AG08395 (cell line): ENCODE measurements at places on chromosomes 16 and 17.

DNA sequence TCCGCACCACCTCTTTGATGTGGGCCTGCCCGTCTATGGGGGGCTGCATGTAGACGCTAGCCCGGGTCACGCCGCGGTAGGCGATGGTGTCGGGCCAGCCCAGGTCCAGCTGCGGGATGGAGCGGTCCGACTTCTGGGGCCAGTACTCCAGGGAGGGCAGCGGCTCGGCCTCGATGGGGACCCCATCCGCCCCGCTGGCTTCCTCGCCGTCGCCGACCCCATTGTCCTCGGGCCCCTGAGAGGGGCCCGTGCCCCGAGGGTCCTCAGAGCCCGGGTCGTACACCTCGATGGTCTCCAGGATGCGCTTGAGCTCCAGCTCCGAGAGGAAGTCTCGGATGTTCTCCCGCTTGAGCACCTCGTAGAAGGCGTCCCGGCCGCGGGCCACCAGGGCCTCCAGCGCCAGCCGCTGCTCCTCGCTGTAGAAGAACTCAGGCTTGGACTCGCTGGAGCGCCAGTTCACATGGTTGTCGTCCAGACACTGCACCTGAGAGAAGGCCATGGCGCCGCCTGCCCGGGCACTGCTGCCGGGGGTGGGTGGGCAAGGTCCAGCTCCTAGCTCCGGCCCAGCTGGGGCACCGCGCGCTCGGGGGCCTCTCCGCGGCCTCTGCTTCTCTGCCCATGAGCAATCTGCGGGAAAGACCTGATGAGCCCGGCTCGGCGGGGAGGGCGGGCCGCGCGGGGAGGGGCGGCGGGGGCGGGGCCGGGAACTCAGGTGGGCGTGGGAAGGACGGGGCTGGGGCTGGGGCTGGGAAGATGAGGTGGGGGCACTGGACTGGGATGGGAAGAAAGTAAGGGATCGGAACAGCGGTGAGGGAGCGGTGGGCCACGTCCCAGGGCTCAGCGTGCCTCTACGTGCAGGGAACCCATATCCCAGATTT, 782 bp downstream of the FAM83G start:
- DNase-seq: peak; percentile 57

- no peak for DNase-seq
Observed at GRCh38 chr17:16881239-16881924, 90.5 kb downstream of the TNFRSF13B start.

GRCh38 chr16:54522584-54522983, 236.0 kb upstream of the IRX3 start:
- no peak for DNase-seq

- no peak for DNase-seq
Observed at GRCh38 chr17:40779181-40779909, 3.0 kb downstream of the KRT27 start.

- no peak for DNase-seq
Observed at GRCh38 chr16:89045181-89045815, 48.4 kb upstream of the ACSF3 start.

GRCh38 chr17:67784364-67785121, 40.8 kb upstream of the BPTF start:
- DNase-seq: no peak

- no peak for DNase-seq
Observed at GRCh38 chr17:1036845-1037237, 39.9 kb downstream of the TIMM22 start.

DNA sequence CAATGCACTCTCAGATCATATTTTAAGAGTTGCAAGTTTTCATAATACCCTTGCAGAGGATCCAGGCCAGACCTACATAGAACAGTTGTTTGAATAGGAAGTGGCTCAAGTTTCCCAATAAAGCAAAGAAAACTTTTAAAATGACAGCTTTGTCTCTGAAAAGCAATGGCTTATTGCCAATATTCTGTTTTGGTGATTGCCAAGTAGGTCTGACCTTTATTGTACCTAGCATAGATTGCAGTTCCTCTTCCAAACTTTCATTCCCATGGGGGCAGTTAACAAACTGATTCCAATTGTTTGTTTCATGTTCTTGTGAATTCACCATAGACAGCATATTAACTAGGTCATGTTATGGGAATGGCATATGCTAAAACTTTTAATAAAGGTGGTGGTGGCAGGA, 664.6 kb upstream of the CA10 start:
- DNase-seq: no peak

GRCh38 chr17:80318166-80318565, 57.5 kb downstream of the RNF213 start:
- DNase-seq: no peak

GRCh38 chr17:71855010-71855409, 265.8 kb upstream of the SOX9 start:
- no peak for DNase-seq

DNA sequence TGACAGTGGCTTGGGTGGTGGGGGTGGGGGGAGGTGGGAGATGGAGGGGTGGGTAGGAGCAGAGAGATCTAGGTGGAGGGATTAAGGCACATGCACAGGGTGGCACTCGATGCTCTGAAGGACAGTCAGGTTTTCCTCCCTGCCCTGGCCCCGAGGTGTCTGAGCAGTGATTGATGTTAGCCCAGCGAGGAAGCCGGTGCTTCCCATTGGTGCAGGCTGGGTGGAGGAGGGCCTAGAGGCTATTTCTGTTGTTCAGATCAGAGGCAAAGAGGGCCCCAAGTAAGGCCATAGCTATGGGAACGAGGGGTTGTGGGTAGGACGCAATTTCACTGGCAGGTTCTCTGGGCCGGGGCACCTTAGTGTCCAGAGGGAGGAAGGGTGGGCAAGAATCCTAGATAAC, 23.1 kb downstream of the CACNA1G start:
- no peak for DNase-seq

DNA sequence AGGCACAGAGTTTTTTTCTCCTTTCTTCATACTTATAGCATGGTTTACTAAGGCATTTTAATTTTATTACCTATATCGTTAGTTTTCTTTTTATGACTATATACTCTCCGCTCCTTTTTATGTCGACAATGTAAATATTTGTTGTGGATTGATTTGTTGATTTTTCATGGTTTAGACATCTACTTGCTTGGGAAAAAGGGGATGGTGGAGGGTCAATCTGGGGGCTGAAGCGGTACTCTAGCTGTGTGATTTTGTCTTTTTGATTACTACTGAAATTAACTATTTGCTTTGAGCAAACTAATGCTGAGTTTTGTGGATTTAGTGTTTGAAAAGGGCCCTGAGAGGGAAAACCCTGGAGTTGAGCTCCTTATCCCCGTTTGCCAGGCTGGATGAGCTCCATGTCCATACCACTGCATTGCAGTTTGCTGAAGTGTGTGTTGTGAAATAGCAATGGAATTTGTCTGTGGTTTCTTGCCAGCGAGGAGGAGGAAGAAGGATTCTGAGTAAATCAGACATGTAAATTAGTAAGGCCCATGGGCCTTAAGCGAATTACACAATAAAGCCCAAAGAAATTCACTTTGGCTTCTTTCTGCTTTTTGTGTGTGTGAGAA, 72.0 kb downstream of the FTO start:
- peak; percentile 81 for DNase-seq

GRCh38 chr17:7346761-7347614, 5.0 kb upstream of the KCTD11 start:
- DNase-seq: no peak

GRCh38 chr16:4392382-4393239, 21.0 kb downstream of the VASN start:
- peak; percentile 88 for DNase-seq

GRCh38 chr17:72520665-72521303, 400.0 kb downstream of the SOX9 start:
- no peak for DNase-seq

DNA sequence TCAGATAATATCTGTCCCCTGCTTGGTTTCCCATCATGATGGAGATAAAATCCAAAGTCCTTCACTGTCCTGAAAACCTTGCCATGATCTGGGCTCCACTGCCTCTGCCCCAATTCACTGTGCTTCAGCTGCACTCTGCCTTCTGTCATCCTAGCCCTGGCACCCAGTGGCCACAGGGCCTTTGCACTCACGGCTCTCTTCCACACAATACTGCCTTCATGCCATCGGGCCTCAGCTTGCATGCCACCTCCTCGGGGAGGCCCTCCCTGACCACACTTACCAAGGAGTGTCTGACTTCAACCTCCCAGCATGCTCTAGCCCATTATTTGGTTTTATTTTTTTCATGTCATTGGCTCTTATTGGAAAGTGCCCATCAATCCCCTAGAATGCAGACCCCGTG, 146.1 kb downstream of the C16orf78 start:
- no peak for DNase-seq

DNA sequence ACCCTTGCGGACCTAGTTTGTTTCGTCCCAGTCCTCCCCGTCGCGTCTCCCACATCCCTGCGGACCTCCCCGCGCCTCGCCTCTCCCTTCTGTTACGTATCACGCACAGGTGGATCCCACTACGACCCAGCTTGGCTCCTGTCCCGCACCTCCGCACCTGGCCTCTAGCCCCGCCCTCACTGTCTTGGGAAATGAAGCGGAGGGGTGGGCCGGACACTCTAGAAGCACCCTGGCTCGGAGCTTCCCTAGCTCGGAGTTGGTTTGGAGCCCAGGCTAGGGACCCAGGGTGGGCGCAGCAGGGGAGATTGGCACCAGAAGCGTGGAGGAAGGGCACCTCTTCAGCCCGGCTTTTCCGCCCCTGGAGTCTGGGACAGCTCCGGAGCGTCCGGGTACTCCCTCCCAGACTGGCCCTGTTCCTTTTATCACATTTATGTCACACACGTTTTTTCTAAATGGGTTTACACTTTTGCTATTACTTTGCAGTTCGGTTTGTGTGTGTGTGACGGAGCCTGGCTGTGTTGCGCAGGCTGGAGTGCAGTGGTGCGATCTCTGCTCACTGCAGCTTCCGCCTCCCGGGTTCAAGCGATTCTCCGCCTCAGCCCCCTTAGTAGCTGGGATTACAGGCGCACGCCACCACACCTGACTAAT, 1.4 kb upstream of the CEMP1 start:
- no peak for DNase-seq

- DNase-seq: no peak
Observed at GRCh38 chr17:30450125-30451027, 26.8 kb upstream of the GOSR1 start.

DNA sequence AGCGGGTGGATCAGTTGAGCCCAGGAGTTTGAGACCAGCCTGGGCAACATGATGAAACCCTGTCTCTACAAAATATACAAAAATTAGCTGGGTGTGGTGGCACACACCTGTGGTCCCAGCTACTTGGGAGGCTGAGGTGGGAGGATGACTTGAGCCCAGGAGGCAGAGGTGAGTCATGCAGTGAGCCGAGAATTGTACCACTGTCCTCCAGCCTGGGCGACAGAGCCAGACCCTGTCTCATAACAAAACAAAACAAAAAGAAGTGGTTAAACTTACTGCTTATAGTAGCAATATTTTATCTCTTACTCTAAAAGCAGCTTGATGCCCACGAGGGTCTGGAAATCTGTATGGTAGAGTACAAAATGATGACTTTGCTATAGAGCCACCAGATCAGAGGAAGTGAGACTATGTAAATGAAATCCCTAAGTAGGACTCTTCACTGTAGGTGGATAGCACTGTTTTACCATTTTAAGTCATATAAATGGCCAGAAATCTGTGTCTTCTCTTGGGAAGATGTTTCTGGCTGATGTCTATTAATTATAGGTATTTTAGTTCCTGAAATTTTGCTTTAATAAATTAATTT, 60.4 kb upstream of the MRC2 start:
- DNase-seq: no peak

GRCh38 chr16:9072806-9073341, 18.6 kb upstream of the HAPSTR1 start:
- DNase-seq: peak; percentile 77

- DNase-seq: no peak
Observed at GRCh38 chr17:55466671-55467070, 44.6 kb downstream of the SMIM36 start.

DNA sequence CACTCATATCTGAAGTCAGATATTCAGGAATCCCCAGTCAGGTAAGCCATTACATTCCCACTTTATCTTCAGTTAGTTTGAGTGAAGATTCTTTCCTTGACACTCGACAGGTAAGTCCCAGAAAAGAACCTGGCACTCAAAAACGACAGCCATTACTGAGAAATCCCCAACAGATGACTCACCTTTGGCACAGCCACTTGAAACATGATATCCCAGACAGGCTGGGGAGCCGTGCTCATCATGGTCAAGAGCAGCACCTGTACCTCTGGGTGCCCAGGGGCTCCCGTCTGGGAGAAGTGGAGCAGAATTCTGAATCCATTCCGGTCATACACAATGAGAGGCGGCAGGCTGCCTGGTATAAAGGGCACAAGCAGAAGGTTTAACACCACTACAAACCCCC, 16.8 kb upstream of the COG7 start:
- peak; percentile 13 for DNase-seq

GRCh38 chr17:69326377-69327059, 415 bp downstream of the ABCA5 start:
- DNase-seq: peak; percentile 10

DNA sequence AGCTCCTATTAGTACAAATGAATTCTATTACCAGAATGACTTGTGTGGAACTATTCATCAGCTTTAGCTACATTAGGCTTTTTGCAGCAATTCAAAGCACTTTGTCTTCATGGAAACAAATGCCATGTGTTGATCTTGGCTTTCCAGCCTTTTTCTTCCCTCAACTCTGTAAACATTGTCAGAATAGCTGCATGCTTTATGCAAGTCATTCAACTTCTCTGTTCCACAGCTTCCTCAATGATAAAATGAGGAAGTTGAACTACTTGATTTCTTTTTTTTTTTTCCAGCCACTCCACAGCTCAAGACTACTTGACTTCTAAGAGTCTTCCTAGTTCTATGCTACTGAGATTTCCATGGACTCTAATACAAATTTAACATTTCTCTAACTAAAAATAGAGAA, 41.1 kb downstream of the KIAA0753 start:
- no peak for DNase-seq

GRCh38 chr17:561116-561515, 153.5 kb downstream of the VPS53 start:
- no peak for DNase-seq

GRCh38 chr16:72554935-72555334, 383.0 kb upstream of the PMFBP1 start:
- no peak for DNase-seq
